ENCODE measurements at places on chromosomes 3 and 15.

- no peak for DNase-seq
Observed at GRCh38 chr3:135263331-135263730, 468.3 kb downstream of the EPHB1 start.

GRCh38 chr3:66220066-66220465, 735 bp upstream of the SLC25A26 start:
- DNase-seq: no peak

- DNase-seq: no peak
Observed at GRCh38 chr3:188323067-188323842, 169.3 kb downstream of the LPP start.

- DNase-seq: no peak
Observed at GRCh38 chr3:40642812-40643211, 118.1 kb downstream of the ZNF621 start.

GRCh38 chr3:159455741-159456181, 532.9 kb upstream of the IL12A start:
- no peak for DNase-seq

- DNase-seq: no peak
Observed at GRCh38 chr3:155188031-155188430, 105.5 kb downstream of the STRIT1 start.

DNA sequence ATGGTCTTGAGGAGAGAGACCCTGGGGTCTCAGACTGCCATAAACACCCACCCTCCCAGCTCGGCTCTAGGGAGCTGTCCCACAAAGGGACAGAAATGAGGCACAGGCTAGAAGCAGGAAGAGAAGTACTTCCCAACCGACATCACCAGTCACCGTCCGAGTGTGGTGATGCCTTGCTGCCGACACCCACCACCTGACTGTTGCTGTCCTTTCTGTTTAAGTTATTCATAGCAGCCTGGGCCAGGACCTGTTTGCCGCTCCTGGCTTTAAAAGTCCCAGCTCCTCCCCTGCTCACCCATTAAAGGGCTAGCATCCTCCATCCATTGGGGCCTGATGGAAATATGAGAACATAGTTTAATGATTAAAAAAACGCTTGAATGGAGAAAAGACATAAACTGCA, 13.2 kb upstream of the SPG11 start:
- DNase-seq: no peak

GRCh38 chr3:21645121-21645897, 105.7 kb downstream of the ZNF385D start:
- DNase-seq: no peak

DNA sequence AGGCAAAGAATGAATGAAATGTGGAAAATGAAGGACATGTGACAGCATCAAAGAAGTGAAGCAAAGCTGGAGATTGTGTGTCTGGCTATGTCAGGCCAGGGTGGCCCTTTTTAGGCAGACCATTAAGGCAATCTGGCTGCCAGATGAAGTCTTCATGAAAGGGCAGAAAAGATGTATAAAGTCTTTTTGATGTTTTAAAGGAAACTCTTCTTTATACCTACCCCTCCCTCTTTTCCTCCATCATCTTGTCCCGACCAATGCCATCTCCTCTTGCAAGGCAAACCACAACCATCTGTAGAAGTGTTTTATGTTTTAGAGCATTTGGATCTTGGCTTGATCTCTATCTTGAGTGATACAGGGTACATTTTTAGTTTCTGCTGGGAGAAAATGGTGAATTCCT, 259.2 kb downstream of the LSAMP start:
- no peak for DNase-seq

DNA sequence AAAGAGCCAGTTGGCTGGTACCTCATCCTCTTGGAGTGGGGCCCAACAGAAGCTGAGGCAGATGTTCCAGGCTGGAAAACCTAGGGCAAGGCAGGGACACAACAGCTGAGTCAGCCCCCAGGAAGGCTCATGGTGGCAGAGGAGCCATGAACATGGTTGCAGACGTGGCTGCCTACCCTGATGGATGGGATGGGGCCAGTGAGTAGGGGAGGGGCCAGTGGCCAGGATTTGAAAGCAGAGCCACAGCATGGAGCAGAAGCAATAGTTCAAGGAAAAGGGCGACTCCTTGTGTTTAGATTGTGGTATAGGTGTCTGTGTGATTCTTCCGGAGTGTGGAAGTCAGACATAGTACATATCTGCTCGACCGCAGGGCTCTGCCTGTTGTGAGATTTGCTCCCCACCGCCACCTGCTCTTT, 24.2 kb downstream of the PXYLP1 start:
- no peak for DNase-seq

DNA sequence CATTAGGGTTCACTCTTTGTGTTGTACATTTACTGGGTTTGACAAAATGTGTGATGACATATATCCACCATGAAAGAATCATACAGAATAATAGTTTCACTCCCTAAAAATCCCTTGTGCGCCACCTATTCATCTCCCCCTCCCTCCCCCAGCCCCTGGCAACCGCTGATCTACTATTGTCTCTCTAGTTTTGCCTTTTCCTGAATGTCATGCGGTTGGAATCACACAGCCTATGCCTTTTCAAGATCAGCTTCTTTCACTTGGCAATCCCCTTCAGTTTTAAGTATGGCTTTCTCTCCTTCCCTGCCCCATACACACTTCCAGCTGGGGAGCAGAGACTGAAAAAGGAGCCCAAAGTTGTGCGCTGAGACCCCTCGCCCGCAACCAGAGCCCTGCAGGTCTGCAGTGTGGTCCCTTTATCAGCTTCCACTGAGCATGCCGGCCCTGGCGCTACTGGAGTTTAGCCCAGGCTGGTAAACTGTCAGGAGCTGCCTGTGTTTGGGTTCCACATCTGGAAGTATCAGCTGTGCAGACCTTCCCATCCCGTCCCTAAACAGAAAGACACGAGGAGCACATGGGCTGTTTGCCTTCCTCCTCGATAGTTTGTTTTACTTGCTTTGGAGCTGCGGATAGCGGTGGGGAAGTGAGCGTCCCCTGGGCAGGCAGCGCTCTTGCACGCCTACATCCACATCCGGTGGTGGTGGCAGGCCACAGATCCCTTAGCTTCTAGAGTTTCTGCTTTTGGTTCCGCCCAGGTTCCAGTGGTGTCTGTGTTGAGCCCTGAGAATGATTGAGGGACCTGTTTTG, 12.3 kb downstream of the BOC start:
- no peak for DNase-seq

- no peak for DNase-seq
Observed at GRCh38 chr3:153618176-153618575, 456.1 kb downstream of the RAP2B start.

DNA sequence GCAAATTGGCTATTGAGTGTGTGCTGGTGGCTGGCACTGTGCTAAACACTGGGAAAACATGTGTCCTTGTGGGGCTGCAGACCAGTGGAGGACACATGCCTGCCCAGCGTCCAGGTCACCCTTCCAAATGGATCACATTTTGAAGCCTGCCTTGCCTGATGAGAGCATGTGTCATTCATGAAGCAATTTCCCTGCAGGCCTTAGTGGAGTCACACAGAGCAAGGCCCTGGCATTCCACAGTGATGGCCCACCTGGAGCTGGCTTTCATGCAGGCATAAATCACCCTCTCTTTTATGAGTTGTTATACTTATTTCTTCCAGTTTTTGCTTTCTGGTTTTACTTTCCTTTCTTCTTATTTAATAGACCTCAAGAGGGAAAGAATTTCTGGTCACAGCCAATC, 219.5 kb downstream of the EPHB1 start:
- DNase-seq: no peak

DNA sequence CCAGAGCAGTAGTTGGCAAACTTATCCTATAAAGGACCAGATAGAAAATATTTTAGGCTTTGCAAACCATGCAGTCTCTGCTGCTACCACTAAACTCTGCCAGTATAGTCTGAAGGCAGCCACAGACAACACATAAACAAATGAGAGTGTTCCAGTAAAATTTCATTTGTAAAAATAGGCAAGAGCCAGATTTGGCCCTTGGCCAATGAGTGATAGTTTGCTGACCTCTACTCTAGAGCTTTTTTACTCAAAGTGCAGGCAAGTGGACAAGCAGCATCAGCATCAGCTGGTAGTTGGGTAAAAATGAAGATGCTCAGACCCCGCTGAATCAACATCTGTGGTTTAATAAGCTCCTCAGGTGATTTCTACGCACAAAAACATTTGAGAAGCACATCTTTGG, 269.8 kb downstream of the NTRK3 start:
- DNase-seq: no peak

- no peak for DNase-seq
Observed at GRCh38 chr3:184467171-184467570, 87.3 kb downstream of the CHRD start.

DNA sequence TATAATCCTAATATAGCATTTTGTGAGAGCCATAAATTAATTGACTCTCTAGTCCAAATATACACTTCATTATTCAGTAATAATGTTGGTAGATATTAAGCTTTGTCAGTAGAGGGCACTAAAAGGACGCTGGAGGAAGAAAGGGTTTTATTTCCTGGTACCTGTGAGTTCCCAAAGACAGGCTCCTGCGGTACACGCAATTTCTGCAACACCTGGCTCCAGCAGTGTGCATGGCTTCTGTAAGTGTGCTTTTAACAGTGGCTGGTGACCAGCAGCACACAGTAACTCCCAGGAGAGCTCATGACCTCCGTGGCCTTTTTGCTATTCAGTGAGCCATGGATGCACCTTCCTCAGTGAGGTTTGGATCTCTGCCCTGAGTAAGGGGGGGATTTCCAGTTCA, 338.3 kb upstream of the ZNF385D start:
- DNase-seq: peak; percentile 12

DNA sequence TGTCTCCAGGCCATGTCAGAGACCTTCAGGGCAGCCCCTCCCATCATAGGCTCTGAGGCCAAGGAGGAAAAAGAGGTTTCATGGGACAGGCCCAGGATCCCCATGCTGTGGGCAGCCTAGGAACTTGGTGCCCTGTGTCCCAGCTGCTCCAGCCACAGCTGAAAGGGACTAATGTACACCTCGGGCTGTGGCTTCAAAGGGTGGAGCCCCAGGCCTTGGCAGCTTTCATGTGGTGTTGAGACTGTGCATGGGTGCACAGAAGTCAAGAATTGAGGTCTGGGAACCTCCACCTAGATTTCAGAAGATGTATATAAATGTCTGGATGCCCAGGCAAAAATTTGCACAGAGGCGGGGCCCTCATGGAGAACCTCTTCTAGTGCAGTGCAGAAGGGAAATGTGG, 6.6 kb upstream of the SSR3 start:
- DNase-seq: no peak

DNA sequence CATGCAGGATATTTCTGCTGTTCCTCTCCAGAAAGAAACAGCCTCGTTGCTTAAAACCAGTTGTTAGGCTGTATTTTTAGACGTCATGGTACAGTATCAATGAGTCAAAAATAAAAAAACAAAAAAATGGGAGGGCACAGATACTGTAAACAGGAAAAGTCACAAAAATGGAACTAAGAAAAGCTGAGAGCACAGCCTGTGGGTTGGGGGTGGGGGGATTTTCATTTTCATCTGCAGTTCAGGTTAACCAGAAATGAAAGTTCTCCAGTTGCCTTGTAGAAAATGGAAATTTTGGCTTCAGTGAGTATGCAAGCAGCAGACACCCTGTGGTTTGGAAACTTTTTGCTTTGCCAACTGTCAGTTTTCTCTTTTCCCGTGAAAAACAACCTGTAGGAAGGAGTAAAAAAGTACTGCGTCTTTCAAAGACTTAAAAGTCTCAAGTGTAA, 59.0 kb downstream of the FRMD4B start:
- DNase-seq: no peak

- DNase-seq: no peak
Observed at GRCh38 chr3:41143421-41144031, 55.8 kb upstream of the CTNNB1 start.

- peak; percentile 74 for DNase-seq
Observed at GRCh38 chr15:50797926-50798325, 32.4 kb upstream of the SPPL2A start.

DNA sequence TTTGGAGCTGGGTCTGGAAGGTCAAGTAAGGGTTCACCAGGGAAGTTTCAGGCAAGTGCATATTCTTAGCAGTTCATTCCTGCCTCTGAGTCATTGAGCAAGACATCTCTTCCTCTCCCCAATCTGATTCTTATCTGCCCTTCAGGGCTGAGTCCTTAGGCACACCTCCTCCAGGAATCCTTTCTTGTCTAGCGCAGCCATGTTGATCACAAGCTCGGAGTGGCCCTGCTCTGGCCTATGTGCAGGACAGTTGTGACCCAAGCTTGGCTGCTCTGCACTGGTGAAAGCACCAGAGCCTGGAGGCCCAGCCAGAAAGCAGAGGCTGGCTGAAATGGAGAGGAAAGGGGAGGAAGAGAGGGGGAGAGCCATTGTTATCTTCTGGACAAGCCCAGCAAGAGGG, 30.9 kb upstream of the MRPS22 start:
- peak; percentile 39 for DNase-seq

GRCh38 chr3:40240921-40241320, 68.6 kb upstream of the EIF1B start:
- no peak for DNase-seq

DNA sequence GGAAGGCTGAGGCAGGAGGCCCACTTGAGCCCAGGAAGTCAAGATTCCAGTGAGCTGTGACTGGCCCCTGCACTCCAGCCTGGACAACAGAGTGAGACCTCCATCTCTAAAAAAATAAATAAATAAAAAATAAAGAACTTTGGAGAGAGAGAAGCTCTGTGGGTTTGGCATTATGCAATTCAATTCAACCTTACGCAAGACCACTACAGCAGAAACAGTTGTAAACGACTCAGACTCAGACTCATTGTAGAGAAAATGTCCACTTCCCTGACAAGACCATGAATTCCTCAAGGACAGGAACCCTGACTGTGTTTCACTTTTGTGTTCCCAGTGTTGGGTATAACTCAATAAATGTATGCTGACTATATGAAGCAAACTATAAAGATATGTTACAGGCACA, 90.3 kb upstream of the C3orf80 start:
- no peak for DNase-seq

- no peak for DNase-seq
Observed at GRCh38 chr3:158765518-158766205, 33.4 kb upstream of the RARRES1 start.

GRCh38 chr3:196120291-196120951, 38.5 kb upstream of the TFRC start:
- DNase-seq: no peak

- DNase-seq: no peak
Observed at GRCh38 chr3:171568766-171569165, 108.6 kb upstream of the TNIK start.

- peak; percentile 82 for DNase-seq
Observed at GRCh38 chr15:100350434-100351226, 8.9 kb upstream of the ADAMTS17 start.

- no peak for DNase-seq
Observed at GRCh38 chr3:53161820-53162671, 1.0 kb downstream of the PRKCD start.

- no peak for DNase-seq
Observed at GRCh38 chr3:151841801-151842200, 27.9 kb downstream of the AADAC start.

GRCh38 chr15:68305420-68305871, 27.9 kb downstream of the FEM1B start:
- DNase-seq: no peak

GRCh38 chr3:24640330-24640877, 145.8 kb upstream of the THRB start:
- DNase-seq: no peak

- no peak for DNase-seq
Observed at GRCh38 chr15:59273234-59273633, 66.6 kb downstream of the LDHAL6B start.

GRCh38 chr3:31314258-31314657, 218.5 kb upstream of the STT3B start:
- no peak for DNase-seq
